ENCODE measurements at places on chromosomes 3 and 15.

GRCh38 chr3:185959609-185960521 is 22.1 kb upstream of the TRA2B start:
- DNase-seq = no peak

GRCh38 chr15:64381000-64381751 is at the start of gene PCLAF:
Gene PCLAF (minus strand): TSS chr15:64381441. CDS start chr15:64381371, 70 bp downstream.
- peak; percentile 96 for DNase-seq

- no peak for DNase-seq
These were observed 66.1 kb upstream of the CCR4 start for GRCh38 chr3:32885283-32885901.

GRCh38 chr3:46537316-46537715 is 28.8 kb downstream of the LRRC2 start:
- no peak for DNase-seq

GRCh38 chr3:105564546-105565288 is 198.0 kb downstream of the ALCAM start:
- no peak for DNase-seq

- DNase-seq = no peak
These were observed 18.6 kb downstream of the PIK3R4 start for GRCh38 chr3:130728037-130728436.

GRCh38 chr3:127396473-127396872 is 108.6 kb upstream of the PRR20G start:
- DNase-seq = no peak

GRCh38 chr15:26070095-26070532 is 207.0 kb upstream of the ATP10A start:
- no peak for DNase-seq

GRCh38 chr3:36957862-36958686 is 13.2 kb upstream of the TRANK1 start:
- no peak for DNase-seq

Measured in activated CD4-positive, alpha-beta memory T cell treated with anti-CD3 and anti-CD28 coated beads, Interleukin-2, amount 10 ng/mL, durations not matched to agents 7 days and 5 days (primary cell).